ENCODE measurements at places on chromosomes 12 and 14.

DNA sequence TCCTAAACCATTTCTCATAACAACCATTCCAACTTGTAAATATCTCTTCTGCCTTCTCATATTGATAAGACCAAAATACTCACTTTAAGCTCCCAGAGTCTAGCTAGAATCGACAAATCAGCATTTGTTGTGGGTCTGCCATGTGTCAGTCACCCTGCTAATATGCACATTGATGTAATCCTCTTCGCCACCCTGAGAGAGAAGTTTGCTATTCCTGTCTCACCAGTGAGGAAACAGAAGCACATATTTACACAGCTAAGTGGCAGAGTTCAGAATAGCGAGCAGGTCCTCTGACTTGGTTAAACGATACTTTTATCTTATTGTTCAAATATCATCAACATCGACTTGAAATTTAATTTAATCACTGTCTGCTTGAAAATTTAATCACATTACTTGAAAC is 142.1 kb downstream of the ANO4 start:
- DNase-seq, result no peak

DNA sequence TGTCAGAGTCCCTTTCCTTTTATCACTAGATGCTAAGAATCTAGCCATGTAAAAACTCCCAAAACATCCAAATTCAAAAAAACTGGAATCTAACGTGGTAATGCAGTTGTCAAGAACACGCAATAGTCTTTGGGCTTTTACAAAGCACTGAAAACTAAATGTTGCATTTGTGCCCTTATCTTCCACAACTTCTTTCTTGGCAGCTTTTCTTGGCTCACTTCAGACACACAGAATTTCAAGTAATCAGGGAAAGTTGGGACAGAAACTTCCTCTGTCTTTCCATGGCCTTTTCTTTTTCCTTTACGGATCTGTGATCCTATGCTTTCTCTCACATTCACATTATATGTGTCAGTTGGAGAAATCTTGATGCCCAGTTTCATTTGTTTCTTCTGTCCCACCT is 136.0 kb downstream of the CRADD start:
- DNase-seq, result no peak

GRCh38 chr14:29636870-29637269 is 290.8 kb downstream of the PRKD1 start:
- DNase-seq, result no peak

DNA sequence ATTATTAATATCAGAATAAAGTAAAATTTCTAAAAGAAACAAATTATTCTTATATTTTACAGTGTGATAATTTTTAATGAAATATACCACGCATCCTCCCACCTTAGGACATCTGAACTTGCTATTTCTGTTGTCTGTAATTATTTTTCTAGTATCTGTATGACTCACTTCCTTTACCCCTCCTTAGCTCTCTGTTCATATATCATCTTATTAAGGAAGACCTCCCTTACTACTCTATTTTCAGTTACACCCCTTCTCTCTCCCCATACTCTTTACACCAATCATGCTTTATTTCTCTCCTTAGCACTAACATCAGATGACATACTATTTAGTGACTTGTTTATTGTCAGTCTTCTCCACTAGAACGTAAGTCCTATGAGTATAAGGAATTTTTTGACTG is 34.2 kb upstream of the C12orf50 start:
- peak; percentile 22 for DNase-seq

DNA sequence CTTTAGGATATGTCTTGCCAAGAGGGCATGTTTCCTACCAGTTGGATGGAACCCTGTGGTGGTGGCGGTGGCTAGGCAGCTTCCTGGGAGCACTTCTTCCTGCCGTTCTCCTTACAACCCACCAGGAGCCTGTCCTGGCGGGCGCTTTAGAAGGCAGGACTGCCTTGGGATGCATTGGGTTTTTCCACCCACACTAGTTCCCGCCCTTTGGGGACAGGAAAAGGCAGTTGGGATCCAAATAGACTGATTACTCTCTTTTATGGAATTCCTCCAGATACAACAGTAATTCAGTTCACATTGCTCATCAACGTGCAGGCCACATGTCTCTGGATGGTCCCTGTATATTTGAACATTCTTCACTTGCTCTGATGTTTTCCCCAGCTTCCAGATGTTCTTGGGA is 305.7 kb upstream of the SSTR1 start:
- DNase-seq, result no peak

DNA sequence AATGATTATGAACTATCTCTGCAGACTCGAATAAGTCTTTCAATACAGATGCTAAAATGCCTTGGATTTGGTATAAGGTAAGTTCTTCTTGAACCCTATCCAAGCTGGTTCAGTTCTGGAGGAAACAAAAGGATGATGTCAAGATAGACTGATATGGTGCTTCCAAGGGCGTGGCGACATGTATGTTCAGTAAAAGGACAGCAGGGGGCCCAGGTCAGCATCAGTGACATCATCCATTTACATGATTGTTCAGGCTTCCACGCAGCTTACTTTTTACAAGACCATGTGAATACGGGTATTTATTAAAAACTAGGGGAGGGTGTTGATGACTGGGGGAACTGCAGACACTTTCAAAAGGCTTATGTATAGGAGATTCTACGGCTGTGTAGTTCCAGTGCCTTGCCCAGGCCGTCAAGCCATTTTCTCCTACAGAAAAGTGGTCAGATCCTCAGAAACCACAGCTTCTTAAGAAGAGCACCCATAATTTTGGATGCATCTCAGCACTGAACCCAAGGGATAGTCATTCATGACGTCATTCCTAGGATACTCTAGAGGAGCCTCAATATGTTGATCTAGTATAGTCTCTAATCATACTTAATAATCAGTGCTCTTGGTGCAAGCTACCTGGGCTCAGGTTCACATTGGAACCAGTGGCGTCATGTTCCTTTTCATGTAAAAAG is 527.7 kb downstream of the FUT8 start:
- no peak for DNase-seq

DNA sequence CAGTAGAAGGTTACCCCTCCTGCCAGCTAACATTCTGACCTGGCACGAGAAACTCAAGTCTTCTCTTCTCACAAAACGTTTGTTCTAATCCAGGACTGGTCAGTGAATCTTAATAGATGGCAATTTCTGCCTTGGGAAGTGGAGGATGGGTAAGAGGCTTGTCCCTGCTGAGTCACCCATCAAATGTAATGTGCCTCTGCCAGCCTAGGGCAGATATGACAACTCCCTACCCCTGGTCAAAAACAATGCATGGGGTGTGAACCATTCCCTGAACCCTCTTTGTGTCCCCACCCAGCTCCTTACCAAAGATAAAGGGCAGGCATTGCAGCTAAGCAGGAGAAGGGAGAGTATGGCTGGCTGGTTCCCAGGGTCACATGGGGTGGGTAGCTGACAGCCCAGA is 1052.9 kb downstream of the GALC start:
- no peak for DNase-seq

DNA sequence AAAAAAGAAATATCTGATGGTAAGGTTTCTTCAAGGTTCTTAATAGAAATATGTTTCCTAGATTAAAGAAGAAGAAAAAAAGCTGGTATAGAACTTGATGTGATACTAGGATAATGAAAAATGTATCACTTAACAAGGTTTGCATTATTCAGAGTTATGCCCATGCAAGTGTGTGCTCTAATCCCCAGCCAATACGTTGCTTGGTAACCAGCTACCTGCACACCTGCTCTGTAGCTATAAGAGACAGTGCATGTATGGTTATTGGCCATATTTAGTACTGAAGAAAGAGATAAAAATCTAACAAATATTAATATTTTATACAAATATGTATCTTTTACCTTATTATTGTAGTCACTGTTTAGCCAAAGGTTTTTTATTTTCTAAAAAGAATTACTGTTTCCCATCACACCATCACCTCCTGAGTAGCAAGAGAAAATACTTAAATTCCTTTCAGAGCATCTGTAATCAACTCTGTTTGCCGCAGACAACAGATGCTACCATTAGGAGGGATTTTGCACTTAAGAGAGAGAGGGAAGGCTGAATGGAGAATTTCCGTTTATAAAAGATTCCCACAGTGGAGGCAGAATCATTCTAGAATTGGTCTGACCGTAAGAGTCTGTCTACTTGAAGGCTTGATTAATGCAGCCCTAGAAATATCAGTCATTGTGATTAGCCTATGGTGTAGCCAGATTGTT is 115.6 kb downstream of the NEDD1 start:
- DNase-seq, result no peak

All from bone marrow (tissue), 2 donors.